Activated naive CD8-positive, alpha-beta T cell treated with anti-CD3 and anti-CD28 coated beads, Interleukin-2, amount 10 ng/mL, durations not matched to agents 7 days and 5 days (primary cell): ENCODE measurements at places on chromosomes 7 and 10.

DNA sequence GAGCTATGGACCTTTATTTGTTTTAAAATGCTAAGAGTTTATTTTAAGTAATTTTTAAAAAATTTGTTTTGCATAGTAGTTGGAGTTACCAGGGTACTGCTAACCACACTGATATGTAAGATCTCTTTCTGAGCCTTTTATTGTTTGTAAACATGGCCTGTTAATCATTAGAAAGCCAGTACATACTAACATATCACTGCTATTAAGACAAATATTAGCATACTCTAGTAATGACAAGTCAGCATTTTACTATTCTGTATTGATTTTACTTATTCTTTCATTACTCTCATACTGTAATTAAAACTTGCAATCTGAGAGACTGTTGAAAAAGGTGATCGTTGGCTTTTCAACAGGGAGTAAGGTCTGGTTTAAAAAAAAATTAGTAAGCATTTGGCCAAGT is 66.7 kb downstream of the PTEN start:
- DNase-seq = no peak

- no peak for DNase-seq
These were observed 77.6 kb upstream of the SFMBT2 start for GRCh38 chr10:7488418-7488829.

- DNase-seq = no peak
These were observed 20.3 kb downstream of the TAC1 start for GRCh38 chr7:97752215-97752614.

- no peak for DNase-seq
These were observed 625 bp downstream of the GIMAP2 start for GRCh38 chr7:150686030-150686631.

DNA sequence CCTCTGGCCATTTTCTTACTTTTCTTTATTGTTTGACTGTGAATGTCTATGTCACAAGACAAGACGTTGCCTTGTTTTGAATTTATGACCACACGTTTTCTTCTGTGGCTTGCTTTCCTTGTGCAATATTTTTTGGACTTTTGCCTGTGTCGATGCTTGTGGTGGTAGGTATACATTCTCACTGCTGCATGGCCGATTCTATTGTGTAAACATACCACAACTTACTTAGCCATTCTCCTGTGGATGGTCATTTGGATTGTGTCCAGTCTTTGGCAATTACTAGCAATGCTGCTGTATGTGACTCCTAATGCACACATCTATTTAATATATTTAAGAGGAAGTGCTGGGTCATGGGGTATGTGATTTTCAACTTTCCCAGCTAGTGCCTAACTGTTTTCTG is 18.0 kb upstream of the DLG5 start:
- DNase-seq = no peak

GRCh38 chr10:36362257-36362656 is 720.2 kb upstream of the FZD8 start:
- DNase-seq = no peak

DNA sequence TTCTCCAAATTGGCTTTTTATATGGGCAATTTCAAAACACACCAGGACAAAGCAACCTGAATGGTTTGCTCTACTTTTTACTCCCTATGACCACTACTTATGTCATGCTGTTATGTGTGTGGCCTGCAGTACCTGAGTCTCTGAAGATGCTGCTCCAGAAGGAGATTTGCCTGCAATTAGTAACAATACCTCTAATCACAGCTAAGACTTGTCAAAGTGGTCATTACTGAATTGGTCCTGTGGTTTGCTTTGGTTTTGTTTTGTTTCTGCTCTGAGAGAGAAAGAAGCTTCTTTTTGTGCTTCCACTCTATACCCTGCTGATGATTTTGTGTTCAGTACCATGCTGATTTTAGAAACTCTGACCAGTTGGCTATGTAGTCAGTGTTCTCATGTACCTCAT is 25.5 kb downstream of the HGF start:
- no peak for DNase-seq

GRCh38 chr7:116449950-116450349 is 49.6 kb upstream of the CAV2 start:
- no peak for DNase-seq

DNA sequence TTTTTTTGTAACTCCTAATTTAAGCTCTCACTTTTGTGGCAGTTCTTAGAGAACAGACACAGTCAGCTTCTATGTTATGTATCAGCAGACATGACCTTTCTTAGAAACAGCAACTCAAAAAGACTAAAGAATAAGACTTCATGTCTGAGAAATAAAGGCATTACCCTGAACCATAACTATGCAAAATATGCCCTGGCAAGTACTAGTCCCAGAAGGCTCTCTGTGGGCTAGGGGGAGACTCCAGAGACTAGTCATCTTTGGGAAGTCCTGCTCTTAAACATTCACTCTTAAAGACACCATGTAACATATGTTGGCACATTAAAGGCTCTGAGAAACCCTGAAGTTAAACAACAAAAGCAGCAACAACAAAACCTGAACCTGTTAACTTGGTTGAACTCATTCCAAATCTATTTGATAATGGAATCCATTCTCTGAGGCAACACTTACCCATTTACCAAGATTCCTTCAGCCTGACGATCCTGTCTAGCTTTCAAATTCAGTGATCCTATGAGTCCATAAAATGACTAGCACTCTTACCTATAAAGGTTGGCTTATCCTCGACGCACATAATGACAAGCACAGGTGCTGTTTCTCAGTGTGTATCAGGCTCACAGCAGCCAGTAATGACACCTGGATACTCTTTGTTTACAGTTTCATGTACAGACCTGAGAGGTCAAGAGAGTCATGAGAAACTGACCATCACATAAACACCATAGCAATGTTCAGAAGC is 62.3 kb downstream of the OSBPL3 start:
- no peak for DNase-seq

GRCh38 chr10:86592413-86592812 is 61.9 kb upstream of the OPN4 start:
- DNase-seq = no peak

GRCh38 chr7:141430455-141431139 is 120.6 kb upstream of the AGK start:
- no peak for DNase-seq

DNA sequence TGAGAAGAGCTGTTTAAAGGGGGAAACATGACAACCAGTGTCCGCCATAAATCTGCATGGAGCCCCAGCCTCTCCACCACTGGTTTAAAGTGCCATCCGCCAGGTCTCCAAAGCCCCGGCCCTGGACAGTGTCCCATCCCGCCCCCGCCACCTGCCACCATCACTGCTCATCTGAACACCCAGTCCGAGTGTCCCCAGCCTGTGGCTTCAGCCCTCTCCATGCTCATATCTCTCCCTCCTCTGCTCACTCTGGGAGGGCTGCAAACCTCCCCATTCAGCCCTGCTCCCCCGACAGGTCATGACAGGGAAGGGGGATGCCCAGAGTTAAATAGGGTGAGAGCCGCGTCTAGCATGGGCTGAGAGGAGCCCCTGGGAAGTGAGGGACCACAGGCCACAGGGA is 266.2 kb downstream of the DNAJB6 start:
- DNase-seq = no peak

- no peak for DNase-seq
These were observed 314.4 kb upstream of the MKI67 start for GRCh38 chr10:128440513-128441160.

DNA sequence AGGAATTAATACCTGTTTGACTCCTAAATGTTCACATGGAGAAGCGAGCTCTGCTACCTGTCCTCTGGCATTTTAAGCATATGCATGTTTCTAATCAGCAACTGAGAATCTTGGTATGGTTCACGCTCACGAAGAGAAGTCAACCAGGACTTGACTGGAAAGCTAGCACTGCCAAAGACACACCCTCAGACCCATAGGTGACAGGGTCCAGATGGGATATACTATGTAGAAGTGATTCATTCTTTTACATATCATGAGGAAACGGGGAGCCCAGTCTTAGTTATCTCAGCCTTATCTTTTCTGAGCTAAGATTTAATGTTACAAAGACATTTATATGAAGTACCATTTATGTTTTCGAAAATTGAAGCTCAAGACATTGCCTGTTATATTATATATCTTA is 313.0 kb downstream of the DOCK4 start:
- DNase-seq = no peak

DNA sequence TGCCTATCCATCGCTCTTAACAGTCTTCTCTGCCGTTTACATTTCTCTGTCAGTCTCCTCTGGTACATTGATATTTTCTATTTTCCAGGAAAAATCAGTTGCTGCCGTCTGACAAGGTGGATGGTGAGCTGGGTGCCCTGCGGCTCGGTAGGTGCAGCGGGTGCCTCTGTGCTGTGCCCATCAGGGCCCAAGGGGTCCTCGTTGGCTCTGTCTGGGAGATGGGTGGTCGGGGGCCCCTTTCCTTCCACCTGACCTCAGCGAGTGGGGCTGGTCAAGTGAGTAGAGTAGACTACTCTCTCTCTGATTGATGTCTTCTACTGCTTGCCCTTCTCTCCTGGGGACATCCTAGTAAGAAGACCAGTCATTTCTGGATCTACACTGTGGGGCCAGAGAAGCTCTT is 57.4 kb downstream of the MINDY4 start:
- DNase-seq = no peak

DNA sequence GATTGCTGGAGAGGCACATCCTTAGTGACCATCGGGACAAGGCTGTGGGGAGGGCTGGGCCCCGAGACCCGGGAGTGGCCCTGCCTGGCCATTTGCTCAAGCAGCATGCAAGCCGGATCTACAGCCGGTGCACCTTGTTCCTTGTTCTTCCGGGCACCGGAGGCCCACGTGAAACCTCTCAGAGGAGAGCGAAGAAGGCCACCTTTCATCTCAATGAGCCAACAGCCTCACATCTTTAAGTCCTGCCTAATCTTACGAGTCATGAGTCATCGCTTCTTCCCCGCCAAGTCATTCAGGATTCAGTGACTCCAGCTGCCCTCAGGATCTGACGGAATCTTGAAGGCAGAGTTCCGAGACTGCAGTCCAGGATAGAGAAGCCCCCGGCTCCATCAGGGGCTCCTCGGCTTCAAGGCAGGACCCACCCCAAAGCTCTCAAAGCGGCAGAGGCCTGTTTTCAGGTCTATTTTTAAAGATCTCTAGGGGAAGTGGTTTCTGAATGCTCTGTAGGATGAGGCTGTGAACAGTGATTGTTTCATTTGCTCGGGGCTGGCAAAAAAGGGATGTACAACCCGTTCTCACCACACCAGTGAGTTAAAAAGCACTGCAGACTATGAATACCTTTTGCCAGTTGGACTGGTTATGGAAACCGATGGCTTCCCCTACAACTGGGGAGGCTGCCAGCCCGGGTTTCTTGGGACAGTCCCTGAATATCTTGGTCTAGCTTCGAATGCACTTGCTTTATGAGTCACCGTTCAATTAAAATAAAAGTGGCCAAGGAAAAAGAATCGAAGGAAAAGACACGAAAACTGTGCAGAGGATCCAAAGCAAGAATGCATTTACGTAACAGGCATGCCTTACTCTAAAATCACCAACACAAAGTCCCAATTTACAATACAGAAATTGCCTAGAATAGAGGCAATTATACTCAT is 57.2 kb upstream of the ECHDC3 start:
- peak; percentile 77 for DNase-seq
